ENCODE measurements at places on chromosomes 12 and 14.

DNA sequence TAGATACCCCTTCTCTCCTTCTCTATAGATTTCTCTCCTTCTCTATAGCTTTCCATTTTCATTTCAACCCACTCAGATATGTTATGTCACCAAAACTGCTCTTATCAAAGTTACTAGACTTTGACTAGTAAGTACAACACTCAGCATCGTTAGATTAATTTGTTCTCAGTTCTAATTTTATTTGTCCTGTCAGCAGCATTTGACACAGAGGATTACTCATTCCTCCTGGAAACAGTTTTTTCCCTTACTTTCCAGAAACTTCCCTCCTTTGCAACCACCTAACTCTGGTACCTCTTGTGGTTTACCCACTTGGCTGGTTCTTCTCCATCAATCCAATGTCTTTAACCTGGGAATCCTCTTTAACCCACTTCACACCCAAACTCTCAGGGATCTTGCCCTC, 423.7 kb downstream of the TMTC2 start:
- no peak for DNase-seq

- DNase-seq = no peak
Measured at GRCh38 chr12:119841433-119842210, 35.5 kb downstream of the CIT start.

- no peak for DNase-seq
Measured at GRCh38 chr14:90266441-90267154, 10.2 kb downstream of the PSMC1 start.

GRCh38 chr12:120121766-120122293, 5.3 kb upstream of the RAB35 start:
- no peak for DNase-seq

- no peak for DNase-seq
Measured at GRCh38 chr14:63701606-63702299, 26.1 kb downstream of the SGPP1 start.

DNA sequence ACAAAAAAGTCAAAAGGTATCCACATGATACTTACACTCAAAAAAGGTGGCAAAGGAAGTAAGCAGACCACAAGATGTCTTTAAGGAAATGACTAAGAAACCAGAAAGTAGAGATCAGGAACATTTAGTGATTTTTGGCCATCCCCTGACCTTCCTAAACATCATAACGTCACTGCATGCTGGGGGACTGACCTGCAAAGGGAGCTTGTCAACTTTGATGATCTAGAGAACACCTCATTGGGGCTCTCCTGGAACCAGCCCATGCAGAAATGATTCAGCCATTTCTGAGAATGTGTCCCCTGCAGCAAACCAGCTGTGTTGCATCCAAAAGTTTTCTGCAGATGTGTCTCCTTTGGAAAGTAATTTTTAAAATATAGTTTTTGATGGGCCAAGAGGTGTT, 152.2 kb upstream of the RASSF8 start:
- DNase-seq = no peak

DNA sequence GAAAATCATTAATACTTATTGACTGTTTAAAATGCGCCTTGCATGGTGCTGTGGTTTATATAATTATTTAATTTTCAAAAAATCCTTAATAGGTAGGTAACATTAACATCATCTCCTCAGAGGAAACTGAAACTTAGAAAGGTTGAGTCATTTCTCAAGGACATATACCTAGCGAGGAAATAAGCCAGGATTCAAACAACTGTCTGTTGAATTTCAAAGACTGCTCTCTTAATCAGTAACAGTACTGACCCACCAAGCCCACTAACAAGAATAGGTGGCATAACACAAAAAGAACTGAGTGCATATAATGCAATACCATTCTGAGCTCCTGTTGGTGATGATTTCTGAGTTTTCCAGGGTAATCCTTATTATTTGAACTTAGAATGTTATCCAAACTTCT, 174.3 kb downstream of the SOX5 start:
- no peak for DNase-seq

DNA sequence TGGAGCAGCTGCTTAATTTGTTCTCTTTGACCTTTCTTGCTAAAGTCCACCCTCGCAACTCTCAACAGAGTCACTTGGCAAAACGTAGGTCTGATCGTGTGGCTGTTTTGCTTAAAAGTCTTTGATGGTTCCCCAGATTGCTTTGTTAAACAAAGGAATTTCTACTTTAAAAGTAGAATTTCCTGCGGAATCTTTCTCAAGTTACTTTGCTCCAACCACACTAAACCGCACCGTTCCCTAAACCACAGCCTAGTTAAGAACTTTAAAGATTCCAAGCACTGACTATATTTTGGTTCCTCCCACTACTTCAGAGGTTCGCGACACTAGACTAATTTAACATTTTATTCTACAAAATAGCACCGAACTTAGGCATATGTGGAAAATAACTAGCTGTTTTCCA, 114.8 kb upstream of the FGD4 start:
- no peak for DNase-seq

GRCh38 chr14:51482102-51482501, 169.6 kb upstream of the FRMD6 start:
- no peak for DNase-seq

Measured in stomach (tissue), 19 donors.